ENCODE measurements at places on chromosomes 5 and 9.

- DNase-seq, result no peak
These were observed 224.9 kb downstream of the PCSK5 start for GRCh38 chr9:76115396-76115795.

DNA sequence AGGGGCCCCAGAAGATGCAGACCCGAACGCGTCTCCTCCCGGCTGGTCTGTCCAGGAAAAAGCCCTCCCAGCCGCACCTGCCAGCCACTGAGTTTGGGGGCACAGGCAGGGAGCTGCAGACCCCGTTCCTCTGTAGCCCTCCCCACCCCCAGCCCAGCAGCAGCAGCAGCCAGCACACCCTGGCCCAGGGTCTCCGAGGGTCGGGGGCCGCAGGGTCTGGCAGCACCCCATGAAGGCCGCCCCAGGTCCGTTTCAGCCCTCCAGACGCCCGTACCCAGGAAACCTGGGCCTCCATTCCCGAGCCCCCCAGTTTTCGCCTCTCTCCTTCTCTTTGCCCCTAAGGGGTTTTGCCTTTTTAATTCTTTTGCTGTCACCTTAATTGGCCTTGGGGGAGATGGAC lies 19.7 kb downstream of the EXD3 start:
- DNase-seq, result no peak

DNA sequence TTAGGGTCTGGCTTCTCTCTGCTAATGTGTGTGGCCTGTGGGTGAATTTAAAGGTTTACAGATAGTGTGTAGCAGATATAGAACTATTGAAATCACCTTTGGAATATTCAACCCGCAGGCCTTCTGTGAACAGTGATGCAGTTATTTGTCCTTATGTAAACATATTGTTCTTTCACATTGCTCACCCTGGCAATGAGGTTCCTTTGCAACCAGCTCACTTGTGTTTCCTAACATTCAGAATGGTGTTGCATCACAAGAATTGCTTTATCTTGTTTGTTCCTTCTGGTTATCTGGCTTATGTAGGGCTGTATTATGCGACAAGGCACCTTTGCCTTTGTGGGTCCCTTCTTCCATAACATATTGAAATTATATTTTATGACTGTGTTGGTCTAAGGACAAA lies 370.3 kb downstream of the NNT start:
- DNase-seq, result peak; percentile 77

- no peak for DNase-seq
These were observed 174.9 kb upstream of the PAPPA start for GRCh38 chr9:115978659-115979096.

DNA sequence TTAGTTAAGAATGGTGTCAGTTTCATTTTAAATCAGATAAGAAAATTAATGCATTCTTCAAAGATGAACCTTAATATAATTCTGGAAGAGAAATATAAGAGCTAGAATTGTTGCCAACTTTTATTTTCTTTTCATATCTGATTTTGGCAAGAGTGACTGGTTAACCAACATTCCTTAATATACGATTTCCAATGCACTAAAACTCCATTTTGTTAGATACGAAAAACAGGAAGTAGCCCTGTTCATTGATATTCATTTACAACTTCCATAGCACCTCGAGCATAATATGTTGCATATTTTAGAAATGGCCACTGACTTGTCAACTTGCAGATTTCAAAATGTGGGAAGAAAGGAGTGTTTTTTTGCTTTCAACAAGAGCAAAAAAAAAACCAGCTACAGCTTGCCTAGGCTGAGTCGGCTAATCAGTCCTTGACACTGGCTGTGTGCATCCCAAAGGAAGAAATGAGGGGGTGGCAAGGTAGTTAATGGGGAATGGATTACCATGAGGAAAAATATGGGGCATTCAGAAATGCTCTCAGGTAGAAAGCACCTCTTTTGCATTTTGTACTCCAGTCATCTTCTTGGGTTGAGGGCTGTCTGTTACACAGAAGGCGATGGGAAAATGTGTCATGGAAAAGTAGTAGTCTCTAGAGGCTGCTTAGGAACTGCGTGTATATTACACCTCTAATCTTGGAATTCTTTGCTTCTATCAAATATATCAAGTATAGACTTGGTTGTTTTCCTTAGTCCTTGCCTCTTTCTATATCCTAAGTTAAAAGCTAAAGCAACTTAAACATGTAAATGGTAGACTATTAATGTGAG lies 3.9 kb downstream of the MAP3K1 start:
- DNase-seq, result peak; percentile 76

DNA sequence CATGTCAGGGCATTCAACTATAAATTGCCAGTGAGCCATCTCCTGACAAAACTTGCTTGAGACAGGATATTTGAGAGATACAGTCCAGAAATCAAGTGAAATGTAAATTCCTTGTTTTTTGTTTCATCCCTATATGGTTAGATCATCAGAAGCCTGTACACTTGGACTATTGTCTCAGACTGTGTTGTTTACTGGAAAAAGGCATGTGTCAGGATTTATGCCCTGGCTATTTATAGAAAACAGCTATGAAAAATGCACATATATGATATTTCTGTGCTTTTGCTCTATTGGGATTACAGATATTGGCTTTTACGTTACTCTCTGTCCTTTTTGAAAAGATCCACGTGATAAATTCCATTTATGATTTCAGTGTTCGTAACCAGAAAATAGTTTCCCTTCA lies 44.2 kb downstream of the IL31RA start:
- no peak for DNase-seq

Measured in OCI-M1 (cell line).